ENCODE measurements at places on chromosomes 1 and 21. TPM values are rescaled to one million over a fixed set of nuclear protein-coding genes. Genes with fewer than 3 reads are reported as not detected.
A peak's percentile ranks its signal among the peaks of the same experiment; 100 is the strongest.

GRCh38 chr21:25756190-25756932 is 21.6 kb downstream of the GABPA start:
- peaks cover 23% of the 10 kb centered on the region for H3K36me3 ChIP-seq
- no peaks in the 10 kb centered on the region for H3K27me3 ChIP-seq
- H3K27ac ChIP-seq = no peak overlapping the region
- no peak overlapping the region for H3K4me3 ChIP-seq
- H3K4me1 ChIP-seq = no peaks in the 10 kb centered on the region

DNA sequence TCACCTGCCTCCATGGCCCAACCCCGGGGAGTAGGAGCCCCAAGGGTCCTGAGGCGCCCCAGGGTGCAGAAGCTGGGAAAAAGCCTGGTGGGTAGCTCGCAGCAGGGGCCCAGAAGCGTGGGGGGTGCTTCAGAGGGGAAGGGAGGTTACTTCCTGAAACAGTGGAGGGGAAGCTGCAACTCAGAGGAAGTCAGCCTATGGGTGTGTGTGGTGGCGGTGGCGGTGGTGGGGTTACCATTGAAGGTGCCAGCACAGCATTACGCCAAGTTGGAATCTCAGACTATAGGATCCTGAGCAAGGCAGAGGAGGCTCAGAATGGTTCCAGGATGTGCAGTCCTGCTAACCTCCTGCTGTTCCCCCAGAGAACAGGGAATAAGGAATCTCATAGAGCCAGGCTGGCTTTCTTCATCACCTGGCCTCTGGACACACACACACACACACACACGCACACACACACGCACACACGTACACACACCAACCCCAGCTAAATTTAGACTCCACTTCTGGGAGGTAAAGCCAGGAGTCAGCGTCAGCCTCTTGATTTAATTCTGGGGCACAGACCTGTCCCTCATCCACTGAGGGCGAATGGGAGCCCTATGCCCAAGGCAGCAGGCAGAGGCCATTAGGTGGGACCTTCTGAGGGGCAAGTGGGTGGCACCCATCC is 1.3 kb downstream of the DENND4B start:
- peaks cover 3% of the 10 kb centered on the region for H3K4me1 ChIP-seq
- H3K4me3 ChIP-seq = peak overlapping the region; percentile 90
- peaks cover 5% of the 10 kb centered on the region for H3K36me3 ChIP-seq
- no peaks in the 10 kb centered on the region for H3K27me3 ChIP-seq
- peak; percentile 55 for DNase-seq

- H3K4me1 ChIP-seq = peaks cover 24% of the 10 kb centered on the region
- no peak overlapping the region for H3K27ac ChIP-seq
- no peak for DNase-seq
- no peaks in the 10 kb centered on the region for H3K27me3 ChIP-seq
Measured at GRCh38 chr1:60277269-60277668, 203.7 kb upstream of the C1orf87 start.

GRCh38 chr1:18211764-18212163 is 104.2 kb downstream of the IGSF21 start:
- H3K36me3 ChIP-seq = no peaks in the 10 kb centered on the region
- no peaks in the 10 kb centered on the region for H3K4me1 ChIP-seq
- no peak overlapping the region for H3K4me3 ChIP-seq
- no peaks in the 10 kb centered on the region for H3K27me3 ChIP-seq
- DNase-seq = peak; percentile 36

DNA sequence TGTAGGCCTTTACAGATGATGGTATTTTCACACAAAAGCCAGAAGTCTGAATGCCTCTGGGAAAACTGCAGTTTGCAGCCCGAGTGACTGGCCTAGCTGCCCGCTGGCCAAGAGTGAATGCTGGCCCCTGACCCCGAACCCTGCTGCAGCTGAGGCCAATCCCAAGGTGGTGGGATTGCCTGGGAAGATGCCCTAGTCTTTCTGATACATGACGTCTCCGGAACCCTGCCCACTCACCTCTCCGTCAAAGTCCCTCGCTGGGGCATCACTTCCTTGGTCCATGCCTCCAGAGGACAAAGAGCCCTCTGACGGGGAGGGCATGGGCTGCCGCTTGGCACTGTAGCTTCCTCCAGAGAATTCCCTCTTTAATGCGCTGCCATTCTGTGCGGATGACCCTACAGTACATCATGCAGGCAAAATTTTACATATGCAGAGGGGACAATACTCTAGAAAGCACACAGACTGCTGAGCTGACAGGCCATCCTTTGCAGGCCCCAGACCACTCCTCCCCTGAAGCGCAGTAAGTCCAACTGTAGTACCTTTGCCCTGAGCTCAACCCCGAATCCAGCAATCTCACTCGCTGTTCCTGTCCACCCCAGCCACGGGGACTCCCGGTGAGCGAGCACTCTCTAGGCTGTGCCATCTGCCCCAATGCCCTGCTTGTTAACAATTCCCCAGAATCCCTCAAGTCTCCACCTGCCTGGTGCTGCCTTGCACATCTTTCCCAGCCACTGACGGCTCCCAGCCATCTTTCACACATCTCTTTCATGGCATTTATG is 54.7 kb downstream of the COQ8A start:
- no peak overlapping the region for H3K4me3 ChIP-seq
- H3K27ac ChIP-seq = no peak overlapping the region
- no peaks in the 10 kb centered on the region for H3K27me3 ChIP-seq
- DNase-seq = no peak
- peaks cover 15% of the 10 kb centered on the region for H3K36me3 ChIP-seq
- H3K4me1 ChIP-seq = no peaks in the 10 kb centered on the region

DNA sequence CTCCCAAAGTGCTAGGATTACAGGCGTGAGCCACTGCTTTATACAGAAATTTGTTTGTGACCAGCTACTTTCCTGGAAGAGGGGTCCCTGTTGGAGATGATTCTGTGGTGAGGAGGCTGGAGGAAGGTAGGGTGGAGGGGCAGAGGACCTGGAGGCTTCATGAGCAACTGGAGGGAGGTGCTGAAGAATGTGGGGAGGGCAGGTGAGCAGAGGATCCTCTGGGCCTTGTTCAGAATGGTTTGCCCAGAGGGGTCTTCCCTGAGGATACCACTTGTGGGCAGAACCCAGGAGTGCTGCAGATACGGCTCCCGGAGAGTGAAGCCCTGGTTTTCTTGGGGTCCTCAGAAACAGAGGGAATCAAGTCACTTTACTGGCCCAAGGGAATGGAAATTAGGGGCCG is 67.2 kb upstream of the WDR26 start:
- no peak for DNase-seq
- H3K27me3 ChIP-seq = no peaks in the 10 kb centered on the region
- no peak overlapping the region for H3K27ac ChIP-seq

DNA sequence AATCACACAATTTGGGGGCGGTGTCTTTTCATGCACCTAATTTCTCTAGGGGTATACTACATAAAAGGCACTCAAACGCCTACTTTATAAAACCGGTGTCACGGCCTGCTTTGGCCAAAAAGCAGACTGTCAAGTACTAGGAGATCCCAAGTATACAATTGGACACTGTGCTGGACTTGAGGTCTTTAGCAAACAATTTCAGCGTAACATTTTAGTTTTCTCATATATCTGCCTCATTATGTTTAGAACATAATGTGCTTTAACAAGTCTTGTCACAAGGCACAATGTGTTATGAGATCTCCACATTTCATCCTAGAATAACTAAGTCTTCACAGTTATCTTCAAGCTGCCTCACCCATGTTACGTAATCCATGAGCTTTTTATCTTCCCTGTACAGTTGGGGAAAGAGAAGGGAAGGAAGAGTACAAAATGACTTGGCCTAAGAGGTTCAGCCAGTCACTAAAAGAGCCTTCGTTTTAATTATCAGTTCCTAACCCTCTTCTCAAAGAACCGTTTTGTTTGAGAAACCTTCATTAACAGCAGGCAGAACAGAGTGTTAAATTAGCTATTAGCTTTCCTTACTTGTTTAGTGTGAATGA is 1.7 kb downstream of the SSX2IP start:
- DNase-seq = peak; percentile 44
- H3K4me1 ChIP-seq = peaks cover 26% of the 10 kb centered on the region
- no peaks in the 10 kb centered on the region for H3K27me3 ChIP-seq
- H3K36me3 ChIP-seq = no peaks in the 10 kb centered on the region
- H3K27ac ChIP-seq = peak overlapping the region; percentile 10

- H3K27me3 ChIP-seq = no peaks in the 10 kb centered on the region
- H3K4me1 ChIP-seq = no peaks in the 10 kb centered on the region
- no peaks in the 10 kb centered on the region for H3K36me3 ChIP-seq
- no peak overlapping the region for H3K27ac ChIP-seq
- DNase-seq = peak; percentile 51
Measured at GRCh38 chr1:212205843-212206242, 79.4 kb upstream of the PPP2R5A start.

GRCh38 chr1:168751195-168751650 is 22.2 kb upstream of the DPT start:
- H3K27me3 ChIP-seq = no peaks in the 10 kb centered on the region
- H3K4me3 ChIP-seq = no peak overlapping the region
- no peaks in the 10 kb centered on the region for H3K4me1 ChIP-seq
- H3K27ac ChIP-seq = no peak overlapping the region
- no peaks in the 10 kb centered on the region for H3K36me3 ChIP-seq

DNA sequence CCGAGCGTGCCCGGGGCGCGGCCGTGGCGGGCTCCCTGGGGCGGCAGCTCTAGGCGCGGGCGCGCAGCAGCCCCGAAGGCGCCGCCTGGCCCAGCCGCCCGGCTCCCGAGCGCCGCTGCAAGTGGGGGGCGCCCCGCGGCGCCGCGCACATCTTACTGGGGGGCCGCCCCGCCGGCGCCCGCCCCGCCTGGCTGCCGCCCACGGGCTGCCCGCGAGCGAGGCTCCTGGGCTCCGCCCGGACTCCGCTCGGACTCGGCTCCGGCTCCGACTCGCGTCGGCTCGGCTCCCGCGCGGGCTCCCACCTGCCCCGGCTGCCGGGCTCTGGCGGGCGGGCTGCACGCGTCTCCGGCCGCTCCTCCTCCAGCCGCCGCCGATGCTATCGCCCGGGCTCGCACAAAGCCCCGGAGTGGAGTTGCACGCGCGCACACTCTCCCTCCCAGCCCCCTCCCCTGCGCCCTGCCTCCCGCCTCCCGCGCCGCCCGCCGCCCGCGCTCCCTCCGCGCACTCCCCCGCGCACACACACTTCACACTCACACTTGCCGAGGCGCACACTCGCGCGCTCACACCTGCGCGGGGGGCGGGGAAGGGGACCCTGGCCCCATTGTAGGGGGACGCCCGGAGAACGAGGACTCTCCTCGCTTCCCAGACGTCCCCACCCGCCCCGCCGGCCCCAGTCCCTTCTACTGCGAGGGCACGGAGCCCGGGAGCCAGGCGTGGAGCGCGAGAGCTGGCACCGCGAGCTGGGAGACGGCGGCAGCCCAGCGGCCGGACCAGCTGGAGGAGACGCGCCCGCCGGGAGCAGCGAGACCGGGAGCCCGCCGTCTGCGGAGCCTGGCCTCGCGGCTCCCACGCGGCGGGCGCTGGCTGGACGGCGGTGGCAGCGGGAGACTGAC is at the start of gene GRIK3:
Gene GRIK3 (minus strand): TSS at position 395 of the 893 bp plus-strand sequence. CDS start 407 bp downstream, outside the sequence.
- no peak within 1 kb of the TSS for H3K27ac ChIP-seq
- H3K27me3 ChIP-seq = peaks cover 45% of the 10 kb centered on the region
- peak; percentile 23 for DNase-seq
- H3K4me3 ChIP-seq = no peak within 1 kb of the TSS
- no peaks in the 10 kb centered on the region for H3K4me1 ChIP-seq
- H3K36me3 ChIP-seq = no peaks in the 10 kb centered on the region

DNA sequence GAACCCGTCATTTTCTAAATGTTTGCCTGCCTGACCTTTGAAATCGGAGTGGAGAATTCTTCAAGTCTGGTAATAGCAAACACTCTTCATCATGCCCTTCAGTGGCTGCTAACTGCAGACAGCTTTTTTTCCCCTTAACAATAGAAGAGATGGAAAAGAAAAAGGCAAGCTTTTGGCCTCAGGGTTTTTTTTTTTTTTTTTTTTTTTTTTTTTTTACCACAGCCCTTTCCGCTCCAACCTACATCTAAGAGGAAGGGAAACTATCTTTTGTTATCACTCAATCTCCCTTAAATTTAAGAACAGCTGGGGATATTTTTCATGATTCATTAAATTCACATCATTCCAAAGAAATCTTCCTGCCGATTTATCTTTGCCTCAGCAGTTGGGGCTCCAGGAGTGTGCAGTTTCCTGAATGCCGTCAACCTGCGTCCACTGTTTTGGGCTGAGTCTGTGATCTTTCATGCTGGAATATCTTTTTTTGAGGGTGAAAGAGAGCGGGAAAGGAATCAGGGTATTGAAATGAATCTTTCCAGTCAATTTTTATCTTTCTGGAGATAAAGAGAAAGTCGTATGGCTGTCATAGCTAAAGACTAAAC is 144.5 kb upstream of the SMYD2 start:
- H3K36me3 ChIP-seq = no peaks in the 10 kb centered on the region
- no peak for DNase-seq
- no peaks in the 10 kb centered on the region for H3K4me1 ChIP-seq
- H3K4me3 ChIP-seq = no peak overlapping the region
- no peak overlapping the region for H3K27ac ChIP-seq

DNA sequence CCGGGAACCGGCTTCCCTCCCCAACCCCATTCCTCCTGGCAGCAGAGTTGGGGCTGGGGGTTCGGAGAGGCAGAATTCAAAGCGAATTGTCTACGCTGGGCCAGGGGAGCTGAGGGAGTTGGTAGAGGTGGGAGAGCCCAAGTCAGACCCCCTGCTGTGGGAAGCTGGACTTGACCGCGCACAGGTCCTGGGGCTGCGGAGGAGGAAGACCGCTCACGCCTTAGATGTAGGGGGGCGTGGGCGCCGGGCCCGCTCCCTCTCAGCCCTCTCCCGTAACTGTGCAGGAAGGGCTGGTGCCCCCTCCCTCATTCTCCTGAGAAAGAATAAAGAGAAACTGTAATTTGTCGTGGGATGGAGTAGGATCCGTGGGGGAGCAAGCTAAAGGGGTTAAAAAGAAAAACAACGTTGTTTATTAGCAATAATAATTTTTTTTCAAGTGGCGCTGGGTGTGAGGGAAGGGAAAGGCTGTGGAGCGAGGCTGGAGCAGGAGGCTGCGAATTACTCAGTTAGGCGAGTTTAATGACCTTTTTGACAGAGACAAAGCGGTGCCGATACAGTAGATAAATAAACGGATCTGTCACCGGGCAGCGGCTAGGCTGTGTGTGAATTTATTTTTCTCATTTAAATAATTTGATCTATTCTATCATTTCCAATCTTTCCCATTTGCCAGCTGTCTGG is 838 bp upstream of the GRIK3 start:
- H3K27me3 ChIP-seq = peaks cover 45% of the 10 kb centered on the region
- H3K4me3 ChIP-seq = no peak overlapping the region
- H3K27ac ChIP-seq = no peak overlapping the region
- H3K4me1 ChIP-seq = no peaks in the 10 kb centered on the region

DNA sequence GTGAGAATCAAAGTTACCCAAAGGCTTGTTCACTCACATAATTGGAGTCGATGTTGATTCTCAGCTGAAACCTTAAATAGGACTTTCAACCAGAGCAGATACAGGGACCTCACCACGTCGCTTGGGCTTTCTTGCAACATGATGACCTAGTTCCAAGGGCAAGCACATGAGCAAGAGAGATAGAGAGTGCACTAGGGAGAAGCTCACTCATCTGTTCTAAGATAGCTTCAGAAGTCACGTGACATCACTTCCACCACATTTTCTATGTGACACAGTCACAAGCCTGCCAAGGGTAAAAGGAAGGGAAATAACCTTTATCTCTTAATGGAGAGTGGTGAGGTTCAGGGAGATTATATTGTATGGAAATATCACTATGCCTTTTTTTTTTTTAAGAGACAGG is 470.1 kb upstream of the PLXNA2 start:
- H3K4me3 ChIP-seq = no peak overlapping the region
- H3K4me1 ChIP-seq = no peaks in the 10 kb centered on the region
- H3K36me3 ChIP-seq = no peaks in the 10 kb centered on the region
- no peak overlapping the region for H3K27ac ChIP-seq
- H3K27me3 ChIP-seq = no peaks in the 10 kb centered on the region

Gene LY9
- not detected for total RNA-seq

Gene PPM1J
- total RNA-seq = 0.13 TPM

Gene IFI44L
- total RNA-seq = not detected

Gene GPR52
- total RNA-seq = not detected
